Activated naive CD4-positive, alpha-beta T cell treated with anti-CD3 and anti-CD28 coated beads, Interleukin-2, amount 10 ng/mL, durations not matched to agents 7 days and 5 days (primary cell): ENCODE measurements at places on chromosomes 11 and 22.

DNA sequence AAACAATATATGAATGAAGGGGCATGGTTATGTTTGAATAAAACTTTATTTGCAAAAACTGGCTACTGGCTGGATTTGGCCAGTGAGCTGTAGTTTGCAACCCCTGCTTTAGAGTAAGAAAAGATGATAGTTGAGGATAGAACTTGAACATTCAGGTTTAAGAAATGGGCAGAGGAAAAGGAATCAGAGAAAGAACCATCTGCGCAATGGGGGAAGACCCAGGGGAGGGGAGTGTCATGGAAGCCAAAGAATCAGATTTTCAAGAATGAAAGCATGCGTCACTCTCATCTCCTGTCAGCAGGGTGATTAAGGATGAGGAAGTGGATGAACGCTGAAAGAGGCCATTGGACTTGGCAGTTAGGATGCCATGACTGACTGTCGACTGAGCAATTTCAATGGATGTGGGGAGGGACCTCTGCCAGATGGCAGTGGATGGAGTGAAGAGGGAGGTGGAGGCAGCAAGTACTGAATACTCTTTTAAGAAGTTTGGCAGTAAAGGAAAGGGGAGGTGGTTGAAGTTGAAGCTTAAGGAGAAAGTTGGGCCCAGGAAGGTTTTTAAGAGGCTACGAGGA lies 21.2 kb downstream of the FAT3 start:
- DNase-seq = no peak

- peak; percentile 59 for DNase-seq
Measured at GRCh38 chr11:78715639-78716311, 141.1 kb upstream of the NARS2 start.

GRCh38 chr11:8285228-8285627 lies 21.6 kb upstream of the LMO1 start:
- no peak for DNase-seq

GRCh38 chr11:130310622-130311021 lies 4.1 kb downstream of the ZBTB44 start:
- no peak for DNase-seq

DNA sequence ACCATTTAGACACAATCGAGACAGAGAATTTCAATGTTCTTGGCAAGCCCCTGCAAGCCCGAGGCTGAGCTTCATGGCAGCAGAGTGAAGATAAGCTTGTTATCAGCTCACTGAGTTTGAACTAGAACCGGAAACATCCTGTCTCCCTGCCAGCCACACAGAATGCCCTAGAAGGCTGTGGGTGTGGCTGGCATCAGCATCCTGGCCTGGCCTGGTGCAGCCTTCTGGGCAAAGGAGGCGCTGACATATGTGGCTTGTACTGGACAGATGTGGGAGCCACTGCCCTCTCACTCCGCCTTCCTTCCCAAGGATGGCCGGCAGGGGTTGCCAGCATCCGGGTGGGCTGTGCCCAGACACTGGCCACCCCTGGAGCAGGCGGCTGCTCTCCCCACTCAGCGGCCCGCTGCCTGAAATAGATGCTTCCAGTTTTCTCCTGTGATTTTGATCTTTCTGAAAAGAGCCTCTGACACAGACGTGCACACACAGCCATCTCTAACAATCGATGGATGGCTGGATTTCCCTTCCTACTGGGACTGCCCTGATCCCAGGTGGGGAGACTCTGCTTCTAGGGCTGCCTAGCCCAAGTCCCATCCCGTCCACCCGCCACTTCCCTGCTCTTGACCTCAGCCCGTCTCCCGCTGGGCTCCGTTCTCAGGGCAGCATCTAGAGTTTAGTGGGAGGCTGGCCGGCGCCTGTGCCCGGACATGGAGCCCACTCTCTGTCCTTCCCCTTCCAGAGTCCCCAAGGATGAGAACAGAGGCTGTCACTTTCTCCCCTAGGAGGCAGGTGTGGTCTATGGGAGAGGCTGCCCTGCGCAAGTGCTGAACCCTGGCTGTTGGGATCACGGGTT lies 149.7 kb downstream of the CTTN start:
- DNase-seq = no peak

- no peak for DNase-seq
Measured at GRCh38 chr11:6388748-6389147, 1.5 kb upstream of the SMPD1 start.

DNA sequence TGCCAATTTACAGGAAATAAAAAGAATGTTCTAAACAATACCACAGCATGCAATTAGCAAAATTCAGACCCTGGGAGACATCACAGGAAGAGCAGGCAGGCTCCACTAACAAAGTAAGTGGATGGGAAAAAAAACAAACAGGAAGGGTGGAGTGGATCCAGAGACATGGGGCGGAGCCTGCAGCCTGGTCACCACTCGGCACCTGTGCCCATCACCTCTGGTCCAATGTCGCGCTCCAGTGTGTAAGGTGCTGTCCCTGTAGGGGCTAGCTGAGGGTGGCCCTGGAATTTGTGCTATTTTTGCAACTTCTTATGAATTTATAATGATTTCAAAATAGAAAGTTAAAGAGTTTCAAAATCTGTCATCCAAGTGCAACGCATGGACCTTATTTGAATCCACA lies 11.0 kb upstream of the MOB2 start:
- DNase-seq = no peak
